Glutamatergic neuron (in vitro differentiated cells): ENCODE measurements at places on chromosomes 1 and 21. TPM values are rescaled to one million over a fixed set of nuclear protein-coding genes. Genes with fewer than 3 reads are reported as not detected.

Gene CR1L
- total RNA-seq, result not detected

DNA sequence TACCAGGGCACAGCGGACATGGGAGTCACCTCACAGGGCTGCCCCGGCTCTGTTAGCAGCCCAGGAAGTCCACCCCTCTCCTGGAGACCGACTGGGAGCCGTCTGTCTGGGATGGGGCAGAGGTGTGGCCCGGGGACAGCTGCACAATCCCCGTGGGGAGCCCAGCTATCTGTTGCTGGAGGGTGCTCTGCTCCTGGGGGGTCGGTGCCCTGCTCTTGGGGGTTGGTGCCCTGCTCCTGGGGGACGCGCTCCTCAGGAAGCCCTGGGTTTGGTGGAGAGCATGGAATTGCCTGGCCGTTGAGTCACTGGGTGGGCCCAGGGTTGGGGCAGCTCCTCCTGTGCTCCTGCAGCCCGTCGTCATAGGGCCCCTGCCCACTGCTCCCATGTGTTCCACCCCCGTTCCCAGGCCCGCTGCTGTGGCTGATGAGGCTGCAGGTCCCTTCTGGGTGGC is 39.3 kb downstream of the AGPAT3 start:
- peaks cover 6% of the 10 kb centered on the region for H3K27me3 ChIP-seq
- peaks cover 16% of the 10 kb centered on the region for H3K4me1 ChIP-seq
- DNase-seq, result no peak
- H3K4me3 ChIP-seq, result no peak overlapping the region
- no peaks in the 10 kb centered on the region for H3K36me3 ChIP-seq

DNA sequence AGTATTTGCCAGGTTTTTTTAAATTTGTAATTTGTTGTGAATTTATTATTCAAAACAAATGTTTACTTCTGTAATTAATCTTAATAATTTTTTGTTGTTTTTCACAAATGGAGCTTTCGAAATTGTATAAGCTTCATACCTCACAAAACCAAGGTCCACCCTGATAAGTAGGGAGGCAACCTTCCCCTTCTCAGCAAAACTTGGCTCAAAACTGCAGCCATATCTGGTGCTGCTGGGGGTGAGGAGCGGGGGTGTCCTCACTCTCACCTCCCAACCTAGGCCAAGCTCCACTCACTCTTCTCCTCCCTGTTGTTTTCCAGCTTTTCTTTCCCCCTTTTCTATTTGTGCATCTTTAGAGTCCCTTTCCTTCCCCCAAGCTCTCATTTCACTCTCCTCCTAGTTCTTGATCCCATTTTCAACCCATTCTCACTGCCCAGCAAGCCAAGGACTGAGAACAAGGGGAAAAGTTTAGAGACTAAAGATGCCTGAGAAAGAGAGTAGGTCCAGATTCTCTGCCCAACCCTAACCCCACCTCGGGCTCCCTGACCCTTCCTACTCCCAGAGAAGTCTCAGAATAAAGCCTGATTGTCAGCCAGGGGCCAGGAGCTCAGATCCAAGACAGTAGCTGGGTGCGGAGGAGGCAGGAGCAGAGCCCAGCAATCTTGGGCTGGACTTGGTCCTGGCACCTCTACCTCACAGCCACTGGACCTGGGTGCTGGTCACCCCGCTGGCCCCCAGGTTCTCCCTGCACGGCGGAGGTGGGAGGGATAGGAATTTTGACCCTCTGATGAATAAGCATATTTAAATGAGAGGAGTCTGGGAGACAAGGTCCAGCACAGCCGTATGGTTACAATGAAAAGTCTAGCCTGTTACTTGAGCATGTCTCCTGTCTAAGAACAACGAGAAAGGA is 8.3 kb upstream of the CFAP45 start:
- no peak overlapping the region for H3K4me3 ChIP-seq
- H3K36me3 ChIP-seq, result peaks cover 11% of the 10 kb centered on the region
- peaks cover 4% of the 10 kb centered on the region for H3K27me3 ChIP-seq
- H3K4me1 ChIP-seq, result no peaks in the 10 kb centered on the region

GRCh38 chr1:147654511-147654910 is 15.8 kb downstream of the ACP6 start:
- H3K27me3 ChIP-seq, result no peaks in the 10 kb centered on the region
- no peak for DNase-seq
- H3K36me3 ChIP-seq, result no peaks in the 10 kb centered on the region
- no peak overlapping the region for H3K27ac ChIP-seq

- peak; percentile 56 for DNase-seq
- no peak overlapping the region for H3K4me3 ChIP-seq
- no peaks in the 10 kb centered on the region for H3K36me3 ChIP-seq
- no peaks in the 10 kb centered on the region for H3K4me1 ChIP-seq
- no peak overlapping the region for H3K27ac ChIP-seq
Observed at GRCh38 chr21:30434033-30434631, 4.1 kb downstream of the KRTAP13-4 start.

- H3K36me3 ChIP-seq, result no peaks in the 10 kb centered on the region
- H3K27me3 ChIP-seq, result no peaks in the 10 kb centered on the region
- no peak overlapping the region for H3K4me3 ChIP-seq
Observed at GRCh38 chr1:98919211-98919610, 85.5 kb downstream of the PLPPR5 start.

Gene OPRD1
- total RNA-seq, result 1.2 TPM

GRCh38 chr21:42351626-42352440 is 1.0 kb upstream of the TFF2 start:
- no peak overlapping the region for H3K4me3 ChIP-seq
- H3K36me3 ChIP-seq, result peaks cover 41% of the 10 kb centered on the region
- H3K27ac ChIP-seq, result no peak overlapping the region

Gene RHCE
- total RNA-seq, result 1.2 TPM

DNA sequence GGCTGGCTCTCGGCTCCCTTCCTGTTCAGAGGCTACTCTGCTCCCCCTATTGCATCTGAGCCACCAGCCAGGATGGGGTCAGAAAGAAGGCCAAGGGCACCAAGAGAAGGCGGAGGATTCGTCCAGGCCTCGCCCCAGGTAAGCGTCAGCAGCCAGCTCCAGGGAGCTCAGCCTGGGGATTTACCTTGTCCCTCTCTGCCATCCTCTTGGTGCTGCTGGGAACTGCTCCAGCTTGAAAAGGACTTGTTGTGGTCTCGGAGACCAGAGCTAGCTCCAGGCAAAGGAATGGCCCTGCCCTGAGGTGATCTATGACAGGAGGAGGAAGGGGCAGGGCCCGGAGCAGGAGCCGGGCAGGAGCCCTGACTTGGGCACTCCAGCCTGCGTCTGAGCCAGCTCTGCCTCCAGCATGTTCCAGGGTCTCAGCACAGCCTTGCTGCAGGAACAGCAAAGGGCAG is 113.7 kb upstream of the IFFO2 start:
- DNase-seq, result no peak
- no peak overlapping the region for H3K4me3 ChIP-seq
- peaks cover 1% of the 10 kb centered on the region for H3K27me3 ChIP-seq
- H3K4me1 ChIP-seq, result peaks cover 2% of the 10 kb centered on the region

DNA sequence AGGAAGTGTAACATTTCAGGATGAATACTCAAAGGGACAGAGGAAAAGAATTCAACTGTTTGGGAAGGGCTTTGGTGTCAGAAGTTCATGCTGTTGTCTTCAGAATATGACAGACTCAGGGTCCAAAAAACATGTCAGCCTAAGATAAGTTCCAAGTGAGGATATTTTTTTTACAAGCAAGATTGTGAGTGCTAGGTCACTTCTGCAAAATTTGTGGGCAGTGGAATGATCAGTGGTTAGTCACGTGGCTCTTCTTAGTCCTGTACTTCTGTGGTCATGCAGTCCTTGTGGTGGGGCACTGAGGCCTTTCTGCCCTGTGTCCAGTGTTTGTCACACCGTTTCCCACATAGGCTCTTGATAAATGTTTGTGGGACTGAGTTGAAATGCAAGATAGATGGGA is 5.2 kb downstream of the RGL1 start:
- H3K27me3 ChIP-seq, result peaks cover 3% of the 10 kb centered on the region
- no peaks in the 10 kb centered on the region for H3K36me3 ChIP-seq
- no peak for DNase-seq
- peaks cover 16% of the 10 kb centered on the region for H3K4me1 ChIP-seq
- no peak overlapping the region for H3K4me3 ChIP-seq

GRCh38 chr1:205719762-205720161 is 30.2 kb downstream of the NUCKS1 start:
- H3K36me3 ChIP-seq, result no peaks in the 10 kb centered on the region
- H3K27ac ChIP-seq, result no peak overlapping the region
- no peaks in the 10 kb centered on the region for H3K4me1 ChIP-seq
- DNase-seq, result no peak
- no peak overlapping the region for H3K4me3 ChIP-seq

- H3K27me3 ChIP-seq, result no peaks in the 10 kb centered on the region
- no peak for DNase-seq
- H3K4me1 ChIP-seq, result peaks cover 2% of the 10 kb centered on the region
- no peak overlapping the region for H3K4me3 ChIP-seq
- peaks cover 3% of the 10 kb centered on the region for H3K36me3 ChIP-seq
Observed at GRCh38 chr1:147099192-147099591, 73.1 kb downstream of the PRKAB2 start.

GRCh38 chr1:14923727-14924452 is 229.7 kb upstream of the TMEM51 start:
- no peak overlapping the region for H3K27ac ChIP-seq
- peaks cover 11% of the 10 kb centered on the region for H3K4me1 ChIP-seq
- peaks cover 11% of the 10 kb centered on the region for H3K27me3 ChIP-seq

GRCh38 chr1:46300673-46301405 is 2.6 kb downstream of the LRRC41 start:
- peaks cover 2% of the 10 kb centered on the region for H3K27me3 ChIP-seq
- no peak for DNase-seq
- no peaks in the 10 kb centered on the region for H3K36me3 ChIP-seq
- H3K27ac ChIP-seq, result peak overlapping the region; percentile 75
- peaks cover 17% of the 10 kb centered on the region for H3K4me1 ChIP-seq

Gene FABP3
- 148 TPM for total RNA-seq

- peak; percentile 74 for DNase-seq
- H3K27me3 ChIP-seq, result peaks cover 10% of the 10 kb centered on the region
- no peaks in the 10 kb centered on the region for H3K4me1 ChIP-seq
Observed at GRCh38 chr1:25037174-25038074, 107.3 kb upstream of the RUNX3 start.

Gene SLC22A15
- 49.4 TPM for total RNA-seq

Gene CYYR1
- total RNA-seq, result 40.7 TPM

GRCh38 chr1:216500273-216500967 is 77.2 kb upstream of the USH2A start:
- H3K4me1 ChIP-seq, result no peaks in the 10 kb centered on the region
- no peak overlapping the region for H3K4me3 ChIP-seq
- no peak for DNase-seq
- no peak overlapping the region for H3K27ac ChIP-seq

GRCh38 chr1:204255225-204255624 is 41.4 kb upstream of the GOLT1A start:
- peaks cover 13% of the 10 kb centered on the region for H3K36me3 ChIP-seq
- DNase-seq, result peak; percentile 80
- peaks cover 28% of the 10 kb centered on the region for H3K4me1 ChIP-seq
- H3K4me3 ChIP-seq, result peak overlapping the region; percentile 89
- H3K27ac ChIP-seq, result peak overlapping the region; percentile 97

Gene CACNA1S
- total RNA-seq, result 0.07 TPM

DNA sequence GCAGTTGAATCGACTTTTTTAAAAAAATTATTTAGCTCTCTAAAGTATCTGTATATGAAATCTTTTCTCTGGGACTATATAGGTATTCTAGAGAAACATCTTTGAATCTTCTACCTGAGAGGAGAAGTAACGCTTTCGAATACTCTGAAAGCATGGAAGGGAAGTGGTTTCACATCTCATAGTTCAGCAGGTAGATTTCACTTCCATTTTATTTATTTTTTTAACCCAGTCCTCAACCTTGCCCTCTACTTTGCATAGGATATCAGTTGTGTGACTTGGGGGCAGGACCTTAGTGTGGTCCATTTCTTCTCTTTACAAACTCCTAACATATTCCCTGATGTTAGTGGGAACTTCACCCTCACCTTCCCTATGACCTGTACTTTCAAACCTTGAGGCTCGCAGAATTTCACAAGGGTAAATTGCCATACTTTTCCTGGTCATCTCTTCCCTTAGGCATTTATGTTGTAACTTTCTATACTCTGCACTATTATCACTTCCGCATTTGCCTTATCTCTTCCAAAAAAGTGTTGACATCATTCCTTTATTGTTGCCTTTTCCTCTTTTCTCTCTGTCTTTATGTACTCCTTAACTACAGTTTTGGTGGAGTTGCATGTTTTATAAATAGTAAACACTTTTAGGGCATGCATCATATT is 1208.5 kb upstream of the ADGRL4 start:
- H3K27ac ChIP-seq, result no peak overlapping the region
- no peak for DNase-seq
- H3K27me3 ChIP-seq, result no peaks in the 10 kb centered on the region

DNA sequence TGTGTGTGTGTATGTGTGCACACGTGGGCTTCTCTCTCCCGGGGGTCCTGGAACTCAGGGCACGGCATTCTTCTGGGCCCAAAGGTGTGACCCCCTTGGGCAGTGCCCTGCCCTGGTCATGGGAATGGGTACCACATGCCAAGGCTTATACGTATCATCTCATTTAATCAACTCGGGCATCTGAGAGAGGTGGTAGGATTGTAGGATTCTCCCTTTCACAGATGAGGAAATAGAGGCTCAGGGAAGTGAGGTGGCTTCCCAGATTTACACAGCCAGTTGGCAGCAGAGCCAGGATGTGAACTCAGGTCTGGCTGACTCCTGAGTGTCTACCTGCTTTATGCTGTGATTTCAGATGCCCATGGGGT is 15.2 kb downstream of the MYOM3 start:
- DNase-seq, result no peak
- H3K4me3 ChIP-seq, result no peak overlapping the region
- H3K4me1 ChIP-seq, result no peaks in the 10 kb centered on the region
- peaks cover 2% of the 10 kb centered on the region for H3K27me3 ChIP-seq
- H3K27ac ChIP-seq, result no peak overlapping the region

Gene WNT3A
- total RNA-seq, result not detected

Gene FCN3
- not detected for total RNA-seq

Gene SWT1
- 15.5 TPM for total RNA-seq

GRCh38 chr1:244361764-244362473 is 89.8 kb downstream of the ADSS2 start:
- no peak overlapping the region for H3K4me3 ChIP-seq
- DNase-seq, result no peak
- H3K27me3 ChIP-seq, result no peaks in the 10 kb centered on the region
- H3K4me1 ChIP-seq, result peaks cover 7% of the 10 kb centered on the region
- no peak overlapping the region for H3K27ac ChIP-seq

Gene VPS45
- 60.0 TPM for total RNA-seq

Gene LCE1E
- not detected for total RNA-seq

Gene ARHGEF10L
- total RNA-seq, result 89.8 TPM

- H3K4me3 ChIP-seq, result peak overlapping the region; percentile 90
- peak; percentile 61 for DNase-seq
- H3K27ac ChIP-seq, result peak overlapping the region; percentile 70
Observed at GRCh38 chr1:113929750-113930498, 800 bp downstream of the HIPK1 start.

DNA sequence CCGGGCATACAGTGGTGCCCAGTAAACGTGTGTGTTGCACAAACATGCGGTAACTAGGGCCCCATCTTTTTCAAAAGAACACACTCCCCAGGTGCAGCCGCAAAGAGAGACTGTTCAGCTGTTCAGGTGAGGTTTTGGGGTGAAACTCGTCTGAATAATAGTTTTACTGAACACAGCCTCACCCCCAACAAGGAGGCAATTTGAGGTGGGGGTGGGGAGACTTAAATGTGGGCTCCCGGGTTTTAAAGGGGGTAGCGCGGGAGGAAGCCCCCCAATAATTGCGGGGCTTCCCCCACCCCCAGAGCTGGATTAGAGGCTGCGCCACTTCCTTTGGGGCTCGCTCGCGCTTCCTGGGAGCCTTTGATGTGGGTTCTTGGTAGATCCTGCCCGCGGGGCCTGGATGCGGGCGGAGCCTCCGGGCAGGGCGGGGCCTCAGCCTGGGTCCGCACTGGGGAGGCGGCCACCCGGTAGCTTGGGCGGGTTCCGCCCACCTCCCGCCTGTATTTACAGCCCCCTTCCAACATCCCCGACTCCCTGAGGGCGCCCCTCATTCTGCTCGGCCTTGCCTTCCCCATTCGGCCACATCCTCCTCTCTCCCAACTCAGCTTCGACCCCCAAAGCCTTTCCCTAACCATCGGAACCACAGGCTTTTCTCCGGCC is 6.4 kb upstream of the EPHA2 start:
- peaks cover 13% of the 10 kb centered on the region for H3K4me1 ChIP-seq
- DNase-seq, result no peak
- peaks cover 17% of the 10 kb centered on the region for H3K27me3 ChIP-seq
